Activated naive CD8-positive, alpha-beta T cell treated with anti-CD3 and anti-CD28 coated beads for 36 hours (primary cell): ENCODE measurements at places on chromosomes 2 and 18. TPM values are rescaled to one million over a fixed set of nuclear protein-coding genes. Genes with fewer than 3 reads are reported as not detected.

DNA sequence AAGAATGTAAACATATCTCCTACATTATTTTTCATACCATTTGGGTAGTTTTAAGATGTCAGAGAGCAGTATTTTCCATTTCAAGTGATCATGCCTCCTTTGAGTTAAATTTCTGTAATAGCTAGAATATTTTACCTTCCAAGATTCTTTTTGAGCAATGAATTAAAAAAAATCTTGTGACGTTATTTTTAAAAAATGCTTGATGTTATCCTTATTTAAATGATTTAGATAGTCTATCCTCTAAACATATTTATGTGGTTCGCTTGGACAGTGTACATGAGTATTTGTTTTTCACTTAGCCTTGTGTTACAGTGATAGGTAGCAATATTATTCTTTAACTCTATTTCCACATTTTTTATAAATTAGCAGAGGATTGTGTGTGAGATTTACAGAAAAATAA is 639.2 kb upstream of the CDH2 start:
- DNase-seq: no peak

Gene SALL3
- total RNA-seq: not detected

DNA sequence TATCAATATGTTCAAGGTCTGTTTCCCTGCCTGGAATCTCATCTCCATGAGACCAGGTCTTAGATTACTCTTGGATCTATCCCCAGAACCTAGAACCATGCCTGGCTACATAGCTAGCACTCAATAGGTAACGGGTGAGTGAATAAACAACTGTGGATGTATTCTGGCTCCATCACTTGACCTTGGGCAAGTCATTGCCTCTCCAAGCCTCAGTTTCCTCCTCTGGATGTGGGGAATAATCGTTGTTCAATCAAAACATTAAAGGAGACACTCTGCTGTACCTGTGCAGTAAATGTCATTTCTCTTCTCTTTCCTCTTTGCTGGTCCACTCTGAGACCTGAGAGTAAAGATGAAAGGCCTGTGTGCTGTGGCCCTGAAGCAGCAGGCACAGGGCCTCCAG is 121.5 kb upstream of the MYCN start:
- DNase-seq: no peak

Gene SLC11A1
- total RNA-seq: 0.08 TPM

Gene ANKRD62
- not detected for total RNA-seq

GRCh38 chr2:167424221-167424620 is 535.9 kb downstream of the XIRP2 start:
- DNase-seq: no peak

Gene TUBA4B
- not detected for total RNA-seq

GRCh38 chr2:110979471-110980338 is 141.0 kb upstream of the BCL2L11 start:
- DNase-seq: no peak

- DNase-seq: no peak
These were observed 981 bp upstream of the SF3B1 start for GRCh38 chr2:197435598-197436420.

DNA sequence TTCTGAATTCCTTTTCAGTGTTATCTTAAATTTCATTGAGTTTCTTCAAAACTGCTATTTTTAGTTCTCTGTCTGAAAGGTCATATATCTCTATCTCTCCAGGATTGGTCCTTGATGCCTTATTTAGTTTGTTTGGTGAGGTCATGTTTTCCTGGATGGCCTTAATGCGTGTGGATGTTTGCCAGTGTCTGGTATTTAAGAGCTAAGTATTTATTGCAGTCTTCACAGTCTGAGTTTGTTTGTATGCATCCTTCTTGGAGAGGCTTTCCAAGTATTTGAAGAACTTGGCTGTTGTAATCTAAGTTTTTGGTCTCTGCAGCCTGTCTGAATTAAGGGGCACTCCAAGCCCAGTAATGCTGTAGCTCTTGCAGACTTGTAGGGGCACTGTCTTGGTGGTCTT is 249.3 kb downstream of the ZNF385B start:
- DNase-seq: no peak

Gene DHRS9
- not detected for total RNA-seq

Gene LYPD6B
- total RNA-seq: not detected

Gene ARMC9
- total RNA-seq: 3.9 TPM

Gene MYCN
- total RNA-seq: not detected
